ENCODE measurements at places on chromosomes 16 and 17.

DNA sequence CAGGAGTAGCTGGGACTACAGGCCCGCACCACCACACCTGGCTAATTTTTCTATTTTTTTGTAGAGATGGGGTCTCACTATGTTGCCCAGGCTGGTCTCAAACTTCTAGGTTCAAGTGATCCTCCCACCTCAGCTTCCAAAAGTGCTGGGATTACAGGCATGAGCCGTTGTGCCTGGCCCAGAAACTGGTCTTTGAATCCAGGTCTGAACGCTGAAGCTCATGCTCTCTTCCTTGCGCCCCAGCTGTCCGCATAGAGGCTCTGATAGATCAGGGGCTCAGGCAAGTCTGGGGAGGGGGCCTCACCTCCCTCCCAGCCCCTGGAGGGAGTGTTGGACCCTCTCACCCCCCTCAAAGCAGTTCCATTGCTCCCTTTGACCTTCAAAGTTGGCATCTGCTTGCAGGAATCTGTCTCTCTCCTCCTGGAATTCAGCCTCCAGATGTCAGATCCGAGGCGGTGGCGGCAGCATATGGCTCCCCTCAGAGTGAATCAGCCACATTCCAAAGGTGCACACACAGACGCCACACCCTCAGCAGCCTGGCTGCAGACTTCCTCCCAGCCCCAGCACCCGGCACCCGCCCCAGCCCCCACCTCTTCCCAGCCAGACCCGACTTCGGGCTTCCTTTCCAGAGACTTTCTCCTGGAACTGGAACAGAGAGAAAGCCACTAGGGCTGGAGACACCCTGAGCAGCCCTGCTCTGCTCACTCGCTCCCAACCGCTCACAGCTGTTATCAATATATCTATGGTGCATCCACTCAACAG lies 16.9 kb upstream of the GLIS2 start:
- no peak for DNase-seq

GRCh38 chr17:68143425-68143824 lies 104.4 kb upstream of the AMZ2 start:
- no peak for DNase-seq

DNA sequence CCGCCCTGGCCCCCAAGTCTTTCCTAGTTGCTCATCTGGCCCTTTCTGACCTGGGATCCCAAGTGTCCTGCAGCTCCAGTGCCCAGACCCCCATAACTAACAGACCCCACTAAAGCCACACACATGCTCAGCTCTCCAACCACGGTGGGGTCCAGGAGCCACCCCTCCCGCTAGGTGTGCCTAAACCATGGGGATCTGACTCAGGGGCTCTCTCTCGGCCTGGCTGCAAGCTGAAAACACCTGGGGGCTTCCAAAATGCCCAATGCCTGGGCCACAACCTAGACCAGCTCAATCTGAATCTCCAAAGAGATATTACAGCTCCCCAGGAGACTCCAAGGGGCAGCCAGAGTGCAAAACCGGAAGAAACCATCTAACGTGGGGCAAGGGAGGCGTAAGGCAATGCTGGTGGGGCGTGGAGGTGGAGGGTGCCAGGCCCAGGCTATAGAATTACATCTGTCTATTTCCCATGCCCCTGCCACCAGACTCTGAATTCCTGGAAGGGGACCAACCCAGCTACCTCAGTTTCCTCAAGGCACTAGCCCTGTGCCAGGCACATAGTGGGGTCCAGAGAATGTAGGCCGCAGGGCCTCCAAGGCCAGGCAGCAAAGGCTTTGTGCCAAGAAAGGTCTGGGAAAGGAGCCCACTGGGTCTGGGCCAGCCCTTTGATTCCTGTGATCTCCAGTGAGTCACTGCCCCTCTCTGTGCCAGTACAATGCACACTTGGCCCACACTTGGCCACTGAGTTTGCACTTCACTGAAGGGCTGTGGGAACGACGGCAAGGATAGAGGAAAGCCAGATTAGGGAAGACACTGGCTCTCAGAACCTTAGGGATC lies 3.3 kb downstream of the CD2BP2 start:
- no peak for DNase-seq

DNA sequence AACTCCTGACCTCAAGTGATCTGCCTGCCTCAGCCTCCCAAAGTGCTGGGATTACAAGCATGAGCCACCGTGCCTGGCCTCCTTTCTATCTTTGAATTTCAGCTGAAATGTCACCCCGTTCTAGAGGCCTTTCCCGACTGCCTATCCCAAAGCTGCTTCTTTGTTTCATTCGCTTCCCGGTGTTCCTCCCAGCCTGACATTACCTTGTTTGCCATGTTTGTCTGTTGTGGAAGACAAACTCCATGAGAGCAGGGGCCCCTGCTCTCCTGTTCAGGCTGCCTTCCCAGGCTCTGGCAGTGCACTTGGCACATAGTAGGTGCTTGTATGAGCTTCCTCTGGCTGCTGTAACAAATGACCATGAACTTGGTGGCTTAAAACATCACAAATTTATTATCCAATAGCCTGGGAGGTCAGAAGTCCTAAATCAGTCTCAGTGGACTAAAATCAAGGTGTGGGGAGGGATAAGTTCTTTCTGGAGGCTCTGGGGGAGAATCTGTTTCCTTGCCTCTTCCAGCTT lies 2.6 kb upstream of the CCL22 start:
- no peak for DNase-seq

GRCh38 chr17:58121925-58122324 lies 26.3 kb upstream of the OR4D1 start:
- no peak for DNase-seq

GRCh38 chr17:43406676-43407645 lies 8.2 kb downstream of the ARL4D start:
- DNase-seq, result no peak

GRCh38 chr17:80323982-80324381 lies 63.3 kb downstream of the RNF213 start:
- no peak for DNase-seq

DNA sequence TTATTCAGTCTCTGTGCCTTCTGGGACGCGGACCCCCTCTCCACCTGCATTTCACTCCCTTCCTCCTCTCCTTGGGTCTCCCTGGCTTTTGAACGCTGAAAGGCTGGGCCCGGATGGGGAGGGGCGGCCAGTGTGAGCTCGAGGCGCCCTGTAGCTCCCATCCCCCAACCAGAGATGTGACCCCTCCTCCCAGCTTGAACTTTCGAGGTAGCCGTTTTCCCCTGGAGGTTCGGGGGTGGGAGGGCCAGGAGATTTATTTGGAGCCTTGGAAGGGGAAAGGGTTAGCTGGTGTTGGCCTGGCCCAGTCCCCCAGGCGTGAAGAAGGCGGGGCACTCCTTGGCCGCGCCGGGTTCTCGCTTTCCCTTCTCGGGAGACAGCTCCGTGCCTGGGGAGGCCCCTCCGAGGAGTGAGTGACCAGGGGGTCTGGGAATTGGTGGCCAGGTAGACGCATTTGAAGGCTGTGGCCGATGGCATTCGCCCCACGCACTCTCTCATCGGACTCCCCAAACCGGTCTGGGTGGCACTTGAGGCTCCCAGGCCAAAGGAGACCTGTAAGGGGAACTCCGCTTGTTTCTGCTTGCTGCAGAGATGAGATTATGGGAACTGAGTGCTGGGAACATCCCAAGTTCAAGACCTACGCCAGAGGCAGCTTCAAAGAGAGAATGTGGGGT lies 942 bp downstream of the LDAF1 start:
- DNase-seq, result no peak

DNA sequence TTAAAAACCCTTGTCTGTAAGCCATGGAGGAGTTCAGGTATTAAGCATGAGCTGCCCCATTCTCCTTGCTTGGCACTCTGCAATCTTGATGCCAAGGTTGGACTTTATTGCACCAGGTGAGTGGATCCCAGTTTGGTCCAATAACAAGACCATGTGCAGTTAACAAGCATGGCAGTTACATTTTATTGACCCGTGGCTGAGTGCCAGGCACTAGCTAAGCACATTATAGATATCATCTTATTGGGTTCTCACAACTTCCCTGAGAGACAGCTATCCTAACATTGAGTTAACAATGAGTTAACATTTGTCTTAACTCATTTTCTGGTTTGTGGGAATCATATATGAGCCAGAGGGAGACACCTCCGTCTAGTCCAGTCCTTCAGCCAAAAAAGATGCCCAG lies 21.8 kb downstream of the LYRM9 start:
- DNase-seq, result no peak

DNA sequence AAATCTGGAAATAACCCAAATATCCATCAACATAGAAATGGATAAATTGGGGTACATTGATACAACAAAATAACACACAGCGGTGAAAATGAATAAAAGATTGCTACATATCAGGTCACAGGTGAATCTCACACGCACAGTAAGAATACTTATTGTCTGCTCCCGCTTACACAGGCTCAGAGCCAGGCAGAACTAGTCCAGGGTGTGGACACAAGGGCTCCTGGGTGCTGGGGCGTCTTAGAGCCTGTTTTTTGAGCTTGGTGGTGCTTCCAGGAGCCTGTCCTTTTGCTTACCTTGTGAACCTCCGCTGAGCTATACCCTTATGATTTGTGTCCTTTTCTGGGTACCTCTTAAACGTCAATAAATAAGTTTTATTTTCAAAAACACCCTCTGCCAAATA lies 19.8 kb upstream of the C16orf74 start:
- DNase-seq, result no peak

DNA sequence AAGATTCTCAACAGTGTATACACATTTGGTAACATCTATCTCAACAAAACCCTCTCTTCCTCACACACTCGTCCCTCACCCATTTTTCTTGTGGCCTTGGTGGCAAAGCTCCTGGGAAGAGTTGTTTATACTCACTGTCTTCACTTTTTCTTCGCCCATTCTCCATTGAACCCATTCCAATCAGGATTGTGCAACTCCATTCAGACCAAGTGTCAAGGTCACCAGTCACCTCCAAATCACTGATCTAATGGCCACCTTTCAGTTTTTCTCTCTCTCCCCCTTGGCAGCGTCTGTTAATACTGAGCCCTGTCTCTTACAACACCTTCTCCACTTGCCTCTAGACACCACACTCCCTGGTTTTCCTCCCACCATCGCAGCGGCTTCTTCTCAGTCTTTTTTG lies 8.6 kb upstream of the SLC13A5 start:
- DNase-seq, result no peak

GRCh38 chr17:309361-309888 lies 43.2 kb downstream of the RPH3AL start:
- no peak for DNase-seq

DNA sequence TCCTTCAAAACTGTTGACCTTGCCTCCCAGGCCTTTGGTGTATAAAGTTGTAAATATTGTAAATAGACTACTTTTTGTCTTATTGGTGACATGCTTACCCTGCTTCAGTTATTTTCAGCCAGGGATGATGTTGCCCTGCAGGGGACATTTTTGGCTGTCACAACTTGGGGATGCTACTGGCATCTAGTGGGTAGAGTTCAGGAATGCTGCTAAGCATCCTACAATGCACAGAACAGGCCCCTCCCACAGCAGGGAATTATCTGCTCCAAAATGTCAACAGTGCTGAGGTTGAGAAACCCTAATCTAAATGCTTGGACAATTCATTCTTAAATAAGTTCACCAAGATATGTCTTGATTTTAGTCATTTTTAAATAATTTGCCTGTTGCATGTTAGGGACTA lies 459.8 kb downstream of the PMP22 start:
- no peak for DNase-seq

GRCh38 chr17:83190004-83190385 lies 110.6 kb downstream of the METRNL start:
- DNase-seq, result no peak

GRCh38 chr16:55661941-55662643 lies 6.3 kb downstream of the SLC6A2 start:
- DNase-seq, result no peak

GRCh38 chr16:50944436-50944835 lies 202.6 kb downstream of the CYLD start:
- DNase-seq, result no peak

- DNase-seq, result no peak
Measured at GRCh38 chr16:57276596-57276995, 7.9 kb downstream of the PLLP start.

- no peak for DNase-seq
Measured at GRCh38 chr16:84876873-84877606, 57.3 kb downstream of the CRISPLD2 start.

DNA sequence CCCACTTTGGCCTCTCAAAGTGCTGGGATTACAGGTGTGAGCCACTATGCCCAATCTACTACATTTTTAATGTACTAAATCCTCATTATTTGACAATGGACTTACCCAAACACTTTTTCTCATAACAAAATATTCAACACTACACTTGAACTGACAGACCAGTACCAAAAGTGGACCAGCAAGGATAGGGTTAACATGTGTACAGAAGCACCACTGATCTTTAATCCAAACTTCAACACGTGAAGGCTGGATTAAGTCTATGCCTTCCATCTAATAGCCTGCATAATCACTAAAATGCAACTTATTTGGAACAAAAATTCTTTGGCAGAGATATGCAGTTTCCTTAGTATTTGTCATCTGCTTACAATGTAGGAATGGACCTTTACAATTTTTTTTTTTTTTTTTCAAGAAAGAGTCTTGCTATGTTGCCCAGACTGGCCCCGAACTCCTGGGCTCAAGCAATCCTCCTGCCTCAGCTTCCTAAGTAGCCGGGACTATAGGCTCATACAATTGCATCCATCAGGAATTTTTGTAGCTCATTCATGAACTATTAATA lies 60.0 kb upstream of the BCAR1 start:
- DNase-seq, result no peak

GRCh38 chr16:71929048-71929447 lies 33.7 kb downstream of the IST1 start:
- DNase-seq, result no peak

GRCh38 chr17:34884597-34884996 lies 76.7 kb downstream of the CCT6B start:
- DNase-seq, result no peak

GRCh38 chr17:12627781-12628451 lies 37.8 kb upstream of the MYOCD start:
- no peak for DNase-seq

DNA sequence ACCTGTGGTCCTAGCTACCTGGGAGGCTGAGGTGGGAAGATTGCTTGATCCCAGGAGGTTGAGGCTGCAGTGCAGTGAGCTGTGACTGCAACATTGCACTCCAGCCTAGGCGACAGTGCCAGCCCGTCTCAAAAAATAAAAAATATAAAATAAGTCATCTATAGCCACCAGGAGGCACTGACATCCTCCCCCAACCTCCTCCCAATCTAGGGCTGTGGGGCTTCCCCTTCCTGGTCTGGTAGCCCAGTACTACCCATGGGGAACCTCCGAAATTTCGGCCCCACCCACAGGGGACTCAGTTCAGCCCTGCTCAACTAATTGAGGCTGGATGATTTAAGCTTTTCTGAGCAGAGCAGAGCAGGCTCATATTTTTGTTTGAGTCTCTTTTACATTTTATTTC lies 3.2 kb downstream of the ZSCAN10 start:
- no peak for DNase-seq

- peak; percentile 89 for DNase-seq
Measured at GRCh38 chr17:5078106-5079028, at the start of gene ZFP3. Gene ZFP3, plus strand, starts transcription at chr17:5078467. Its CDS starts 13,038 bp downstream, at chr17:5091505.

DNA sequence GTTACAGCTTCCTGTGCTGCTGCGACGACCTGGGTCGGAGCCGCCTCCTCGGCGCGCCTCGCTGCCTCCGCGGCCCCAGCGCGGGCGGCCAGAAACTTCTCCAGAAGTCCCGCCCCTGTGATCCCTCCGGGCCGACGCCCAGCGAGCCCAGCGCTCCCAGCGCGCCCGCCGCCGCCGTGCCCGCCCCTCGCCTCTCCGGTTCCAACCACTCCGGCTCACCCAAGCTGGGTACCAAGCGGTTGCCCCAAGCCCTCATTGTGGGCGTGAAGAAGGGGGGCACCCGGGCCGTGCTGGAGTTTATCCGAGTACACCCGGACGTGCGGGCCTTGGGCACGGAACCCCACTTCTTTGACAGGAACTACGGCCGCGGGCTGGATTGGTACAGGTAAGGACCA lies 746 bp downstream of the HS3ST2 start:
- no peak for DNase-seq
